ENCODE measurements at places on chromosomes 12 and 14. TPM values are rescaled to one million over a fixed set of nuclear protein-coding genes. Genes with fewer than 3 reads are reported as not detected.

- no peak for ATAC-seq
Measured at GRCh38 chr14:98018628-98019027, 1221.4 kb downstream of the VRK1 start.

The IGF1 gene
- total RNA-seq, result 55.2 TPM

The INF2 gene
- 72.5 TPM for total RNA-seq

GRCh38 chr14:42374332-42374731, 767.7 kb downstream of the LRFN5 start:
- no peak for ATAC-seq

The TAS2R14 gene
- 1.2 TPM for total RNA-seq

- no peak for ATAC-seq
Measured at GRCh38 chr12:54357506-54358190, 6.6 kb downstream of the GPR84 start.

GRCh38 chr12:69570000-69570516, 15.2 kb upstream of the CCT2 start:
- ATAC-seq, result no peak

The LTB4R2 gene
- 3.8 TPM for total RNA-seq

GRCh38 chr14:67571275-67571990, 28.6 kb downstream of the PIGH start:
- ATAC-seq, result peak; percentile 55
